ENCODE measurements at places on chromosomes 3 and 15.

DNA sequence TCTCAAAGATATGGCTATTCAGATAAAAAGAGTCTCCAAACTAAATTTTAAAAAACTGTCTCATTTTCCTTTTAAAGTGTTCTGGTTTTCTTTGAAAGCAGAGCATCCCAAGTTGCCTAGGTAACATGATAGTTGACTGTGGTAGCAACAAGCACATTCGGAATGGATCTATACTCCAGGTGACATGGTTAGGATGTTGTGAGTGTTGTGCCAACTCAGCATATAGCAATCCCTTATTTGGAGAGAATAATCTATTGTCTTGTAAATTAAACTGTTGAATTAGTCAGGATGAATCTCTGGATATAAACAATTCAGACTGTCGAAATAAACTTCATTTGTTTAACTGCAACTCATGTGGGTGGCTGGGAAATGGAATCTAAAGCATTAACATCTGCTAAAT lies 418.6 kb downstream of the TUSC7 start:
- no peak for DNase-seq

DNA sequence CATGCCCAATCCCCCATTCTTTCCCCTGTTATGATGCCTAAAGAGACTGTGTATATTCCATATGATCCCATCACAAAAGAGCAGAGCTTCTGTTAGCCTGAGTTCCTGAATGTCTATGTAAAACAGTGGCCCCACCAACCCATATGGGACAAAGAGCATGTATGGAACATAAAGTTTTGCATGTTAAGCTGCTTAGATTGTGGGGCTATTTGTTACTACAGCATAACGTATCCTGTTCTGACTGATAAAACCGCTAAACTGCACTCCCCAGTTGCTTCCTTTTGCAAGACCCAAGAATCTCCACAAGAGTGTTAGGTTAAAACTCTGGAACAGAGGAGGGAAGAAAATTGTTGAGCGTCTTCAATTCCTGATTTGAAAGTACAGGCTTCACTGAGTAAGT lies 154.8 kb downstream of the ALDH1A2 start:
- DNase-seq = no peak

- no peak for DNase-seq
Measured at GRCh38 chr15:63941698-63942465, 104.4 kb downstream of the DAPK2 start.

GRCh38 chr3:26011276-26011675 lies 221.4 kb downstream of the OXSM start:
- no peak for DNase-seq

- DNase-seq = no peak
Measured at GRCh38 chr15:60551781-60552161, 72.8 kb upstream of the ICE2 start.

GRCh38 chr3:36501616-36502015 lies 121.3 kb downstream of the STAC start:
- DNase-seq = no peak

GRCh38 chr3:75321060-75321459 lies 343.1 kb upstream of the FRG2C start:
- no peak for DNase-seq

GRCh38 chr3:112676659-112677234 lies 35.8 kb upstream of the CCDC80 start:
- peak; percentile 93 for DNase-seq

- no peak for DNase-seq
Measured at GRCh38 chr3:57179580-57180410, 14.6 kb upstream of the IL17RD start.

DNA sequence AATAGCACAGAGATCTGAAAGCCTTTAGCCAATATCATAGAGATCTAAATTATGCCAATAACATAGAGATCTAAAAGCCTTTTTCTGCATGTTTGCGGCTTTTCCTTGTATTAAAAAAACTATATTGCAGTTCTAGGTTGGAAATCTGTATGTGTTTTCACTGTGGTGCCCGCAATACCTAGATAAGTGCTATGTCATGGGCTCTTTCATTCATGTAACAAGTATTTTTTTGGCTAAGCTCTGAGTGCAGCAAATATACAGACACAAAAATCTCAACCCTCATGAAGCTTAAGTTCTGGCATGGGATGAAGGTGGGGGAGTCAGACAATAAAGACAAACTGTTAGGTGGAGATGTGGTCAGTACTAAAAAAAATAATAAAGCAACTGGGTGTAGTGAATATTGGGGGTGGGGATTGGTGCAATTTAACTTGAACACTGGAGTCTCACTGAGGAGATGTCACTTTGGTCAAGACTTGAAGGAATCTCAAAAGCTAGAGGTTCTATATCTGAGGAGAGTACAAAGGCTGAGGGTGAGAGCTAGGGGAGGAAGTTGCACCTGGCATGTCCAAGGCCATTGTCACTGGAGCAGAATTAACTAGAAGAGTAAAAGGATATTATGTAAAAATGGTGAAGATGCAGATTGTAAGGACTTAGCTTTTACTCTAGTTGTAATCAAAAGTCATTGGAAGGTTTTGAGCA lies 973 bp downstream of the BUB1B start:
- DNase-seq = no peak

DNA sequence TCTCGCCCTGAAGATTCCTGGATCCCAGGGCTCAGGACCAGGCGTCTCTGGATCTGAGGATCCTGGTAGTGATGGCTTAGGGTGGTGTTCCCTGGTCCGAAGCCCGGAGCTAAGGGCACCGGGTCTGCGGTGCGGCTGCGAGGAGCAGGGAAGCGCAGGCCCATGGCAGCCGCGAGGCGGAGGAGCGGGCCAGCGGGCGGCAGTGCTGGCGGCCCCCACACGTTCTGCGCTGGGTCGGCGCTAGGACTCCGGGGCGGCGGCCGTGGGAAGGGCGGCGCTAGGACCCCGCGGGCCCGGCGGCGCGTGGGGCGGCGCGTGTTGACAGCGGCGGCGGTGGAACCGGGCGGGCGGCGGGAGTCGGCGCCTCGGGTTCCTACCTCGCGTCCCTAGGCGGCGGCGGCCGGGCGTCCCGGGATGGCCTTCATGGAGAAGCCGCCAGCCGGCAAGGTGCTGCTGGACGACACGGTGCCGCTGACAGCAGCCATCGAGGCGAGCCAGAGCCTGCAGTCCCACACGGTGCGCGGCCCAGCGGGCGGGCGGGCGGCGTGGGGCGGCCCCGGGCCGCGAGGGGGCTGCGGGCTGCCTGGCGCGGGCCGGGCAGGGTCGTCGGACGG lies at the start of gene PXK:
TSS of gene PXK (plus strand) at position 318 of the 614 bp plus-strand sequence. CDS start at position 415, 97 bp downstream.
- DNase-seq = no peak

GRCh38 chr3:175212896-175213295 lies 353.8 kb downstream of the NAALADL2 start:
- peak; percentile 48 for DNase-seq

- DNase-seq = no peak
Measured at GRCh38 chr15:57635300-57635909, 43.7 kb downstream of the MYZAP start.

GRCh38 chr3:194711286-194711685 lies 25.6 kb downstream of the FAM43A start:
- no peak for DNase-seq

- DNase-seq = no peak
Measured at GRCh38 chr3:162103808-162104207, 607.2 kb downstream of the OTOL1 start.

All from non-pigmented ciliary epithelial cell (primary cell).